ENCODE measurements at places on chromosomes 3 and 15.

GRCh38 chr15:26630857-26631256 is 142.0 kb downstream of the GABRB3 start:
- DNase-seq, result no peak

DNA sequence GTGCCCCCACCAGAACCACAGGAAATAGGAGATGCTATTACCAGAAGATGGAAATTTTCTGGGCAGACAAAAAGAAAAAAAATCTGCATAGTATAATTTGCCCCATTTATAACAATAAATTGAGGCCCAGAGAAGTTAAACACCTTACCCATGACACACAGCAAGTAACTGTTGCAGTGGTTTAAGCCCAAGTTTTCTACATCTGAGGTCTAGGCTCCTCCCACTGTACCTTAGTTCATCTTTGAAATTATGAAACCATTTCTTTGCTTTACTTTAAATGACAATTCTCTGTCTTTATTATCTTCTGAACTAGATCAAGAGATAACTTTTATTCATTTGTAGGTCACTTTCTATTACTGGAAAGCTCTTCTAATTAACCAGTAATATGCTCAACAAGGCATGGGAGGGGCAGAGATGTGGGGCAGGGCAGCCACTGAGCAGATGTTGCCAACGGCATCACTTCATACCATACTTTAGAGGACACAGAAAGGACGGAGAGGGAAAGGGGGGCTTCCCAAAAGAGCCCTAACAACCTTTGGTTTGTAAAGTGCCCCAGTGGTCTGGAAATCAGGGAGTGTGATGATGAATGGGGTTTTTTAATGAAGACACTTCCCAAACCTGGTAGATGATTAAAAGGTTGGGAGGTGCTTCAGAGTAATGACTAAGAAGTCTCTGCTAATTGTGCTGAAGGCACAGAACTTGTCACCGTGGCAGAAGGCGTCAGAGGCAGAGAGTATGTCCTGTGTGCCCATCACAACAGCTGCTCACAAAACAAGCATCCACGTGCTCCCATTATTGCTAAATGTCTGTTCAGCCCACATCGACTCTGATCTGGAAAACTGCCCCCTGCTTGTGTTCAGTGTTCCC is 342.5 kb downstream of the SHQ1 start:
- DNase-seq, result no peak

DNA sequence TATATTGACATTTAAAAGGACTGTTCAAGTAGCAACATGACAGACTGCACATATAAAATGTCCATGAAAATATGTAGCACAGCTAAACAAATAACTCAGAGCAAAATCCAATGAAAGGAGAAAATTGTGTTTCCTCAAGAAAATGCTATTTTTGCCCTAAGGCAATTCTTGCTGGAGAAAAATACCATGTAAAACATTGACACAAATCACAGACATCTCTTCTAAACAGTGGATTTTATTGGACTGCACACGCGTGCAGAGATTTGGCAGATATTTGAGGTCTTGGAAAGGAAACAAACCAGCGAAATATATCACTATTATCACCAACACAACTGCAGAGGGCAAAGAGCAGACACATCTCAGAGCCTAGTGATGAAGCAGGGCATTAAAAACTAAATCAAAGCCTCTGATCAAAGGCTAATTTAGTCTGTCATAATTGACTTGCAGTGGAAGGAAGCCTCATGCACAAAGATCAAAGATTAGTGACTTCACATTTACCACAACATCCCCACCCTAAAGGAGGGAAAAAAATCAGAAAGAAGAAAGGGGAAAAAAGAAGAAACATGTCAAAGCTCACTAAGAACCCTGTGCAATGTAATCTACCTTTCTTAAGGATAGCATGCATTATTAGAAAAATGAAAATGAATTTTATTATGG is 52.4 kb downstream of the CHL1 start:
- DNase-seq, result no peak

DNA sequence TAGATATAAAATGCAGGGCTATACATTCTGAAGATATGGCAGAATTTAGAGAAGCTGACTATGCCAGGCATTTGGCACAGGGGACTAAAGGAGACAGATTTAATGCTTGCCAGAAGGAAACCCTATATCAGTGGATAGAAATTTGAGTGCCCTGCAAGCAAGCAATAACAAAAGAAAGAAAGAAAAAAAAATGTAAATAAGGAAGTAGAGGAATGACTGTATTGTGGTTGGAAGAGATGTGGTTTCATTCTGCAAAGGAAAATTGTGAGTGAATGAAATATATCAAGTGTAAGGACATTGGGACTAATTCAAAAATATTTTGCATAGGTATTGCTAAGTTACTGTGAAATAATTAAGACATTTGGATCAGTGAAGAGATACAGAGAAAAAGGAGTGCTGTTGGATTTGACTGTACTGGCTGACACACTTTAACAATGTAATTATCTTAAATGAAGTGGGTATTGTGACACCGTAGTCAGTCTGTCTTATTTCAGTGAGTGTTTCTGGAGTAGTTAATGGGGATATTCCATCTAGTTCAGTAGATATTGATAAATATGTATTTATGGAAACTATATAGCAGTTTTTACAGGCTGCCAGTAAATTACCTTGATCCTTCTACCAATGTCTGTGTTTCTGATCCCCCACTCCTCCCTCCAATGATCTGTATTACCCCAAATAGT is 418.2 kb downstream of the CNTN4 start:
- DNase-seq, result no peak

GRCh38 chr3:55545995-55546394 is 58.9 kb upstream of the WNT5A start:
- DNase-seq, result no peak

DNA sequence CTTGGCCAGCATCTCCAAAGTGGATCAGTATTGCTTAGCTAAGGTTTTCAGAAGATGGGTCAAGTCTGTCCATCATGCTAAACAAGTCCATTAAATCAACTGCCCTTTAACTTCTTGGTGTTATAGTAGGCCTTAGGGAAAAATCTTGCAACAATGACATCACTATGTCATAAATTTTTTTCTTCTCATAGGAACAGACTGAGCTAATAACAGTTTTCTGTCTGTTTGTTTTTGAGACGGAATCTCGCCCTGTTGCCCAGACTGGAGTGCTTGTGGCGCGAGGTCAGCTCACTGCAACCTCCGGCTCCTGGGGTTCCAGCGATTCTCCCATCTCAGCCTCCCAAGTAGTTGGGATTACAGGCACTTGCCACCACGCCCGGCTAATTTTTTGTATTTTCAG is 94.2 kb downstream of the EFL1 start:
- no peak for DNase-seq

GRCh38 chr3:85796140-85796539 is 837.4 kb downstream of the CADM2 start:
- no peak for DNase-seq

DNA sequence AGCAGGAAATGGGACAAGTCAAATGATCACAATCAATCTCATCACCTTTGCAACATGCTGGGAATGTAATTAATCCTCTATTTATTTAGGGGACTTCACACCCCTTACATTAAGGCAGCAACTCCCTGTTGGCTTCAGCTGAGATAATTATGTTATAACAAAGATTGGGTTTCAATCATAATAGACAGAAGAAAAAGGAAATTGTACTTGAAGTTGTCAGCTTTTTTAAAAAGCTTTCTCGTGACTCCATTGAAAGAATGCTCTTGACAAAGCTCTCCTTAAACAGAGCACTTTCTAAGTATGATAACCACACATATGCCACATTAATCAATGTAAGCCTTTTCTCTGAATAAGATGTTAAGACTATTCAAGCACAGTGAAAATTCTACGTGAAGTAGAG is 65.7 kb downstream of the SHQ1 start:
- no peak for DNase-seq

GRCh38 chr3:78570496-78570895 is 1197.3 kb downstream of the ROBO1 start:
- DNase-seq, result no peak

DNA sequence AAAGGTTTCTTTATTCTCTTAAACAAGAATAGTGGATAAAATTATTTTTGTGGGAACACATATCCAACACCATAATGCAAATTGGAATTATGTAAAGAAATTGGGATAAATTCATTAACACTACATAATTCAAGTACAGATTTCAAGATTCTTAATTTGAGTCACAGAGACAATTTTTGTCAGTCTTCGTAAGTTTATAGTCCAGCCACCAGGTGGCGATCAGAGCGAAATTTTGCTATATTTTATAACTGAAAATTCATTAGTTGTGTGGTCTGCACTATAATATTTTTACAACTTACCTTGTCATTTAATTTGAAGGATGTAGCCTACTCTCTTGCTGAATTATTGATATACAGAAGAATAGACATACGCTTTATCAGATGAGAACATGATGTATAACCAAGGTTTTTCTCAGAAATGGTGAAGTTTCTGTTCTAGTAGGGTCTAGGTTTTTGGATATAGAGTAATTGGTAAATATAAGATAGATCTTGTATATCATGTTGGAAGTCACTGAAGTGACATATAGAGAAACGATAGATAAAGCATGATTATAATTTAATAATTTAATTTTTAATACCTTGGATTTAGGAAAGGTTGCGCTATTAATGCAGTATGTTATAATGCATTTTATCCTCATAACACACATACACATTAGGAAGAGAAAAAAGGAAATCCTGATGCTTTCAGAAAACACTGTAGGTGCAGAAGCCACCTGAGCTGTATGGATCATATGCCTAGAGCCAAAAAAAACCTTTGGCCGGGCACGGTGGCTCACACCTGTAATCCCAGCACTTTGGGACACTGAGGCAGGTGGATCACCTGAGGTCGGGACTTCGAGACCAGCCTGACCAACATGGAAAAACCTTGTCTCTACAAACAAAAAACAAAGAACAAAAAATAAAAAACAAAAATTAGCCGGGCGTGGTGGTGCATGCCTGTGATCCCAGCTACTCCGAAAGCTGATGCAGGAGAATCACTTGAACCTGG is 31.7 kb downstream of the PLSCR4 start:
- DNase-seq, result no peak

DNA sequence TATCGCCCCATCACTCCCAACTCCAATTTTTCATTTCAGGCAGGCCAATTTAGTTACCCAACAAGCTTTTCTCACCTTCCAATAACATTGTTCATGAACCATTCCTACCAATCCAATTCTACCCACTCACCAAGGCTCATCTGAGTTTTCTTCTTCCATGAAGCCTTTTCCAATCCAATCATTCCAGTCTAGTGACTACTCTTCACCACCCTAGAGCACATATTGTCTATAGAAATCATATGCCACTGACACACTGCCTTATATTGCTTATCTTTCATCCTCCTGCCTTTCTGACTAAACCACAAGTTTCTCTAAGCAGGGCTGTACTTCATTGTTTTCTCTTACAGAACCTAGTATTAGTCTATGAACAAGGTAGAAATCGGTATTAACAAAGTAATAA is 11.4 kb downstream of the CCDC14 start:
- no peak for DNase-seq

- DNase-seq, result no peak
Observed at GRCh38 chr3:31766669-31767068, 214.4 kb downstream of the OSBPL10 start.

GRCh38 chr3:103048068-103048722 is 613.4 kb downstream of the ZPLD1 start:
- DNase-seq, result no peak

DNA sequence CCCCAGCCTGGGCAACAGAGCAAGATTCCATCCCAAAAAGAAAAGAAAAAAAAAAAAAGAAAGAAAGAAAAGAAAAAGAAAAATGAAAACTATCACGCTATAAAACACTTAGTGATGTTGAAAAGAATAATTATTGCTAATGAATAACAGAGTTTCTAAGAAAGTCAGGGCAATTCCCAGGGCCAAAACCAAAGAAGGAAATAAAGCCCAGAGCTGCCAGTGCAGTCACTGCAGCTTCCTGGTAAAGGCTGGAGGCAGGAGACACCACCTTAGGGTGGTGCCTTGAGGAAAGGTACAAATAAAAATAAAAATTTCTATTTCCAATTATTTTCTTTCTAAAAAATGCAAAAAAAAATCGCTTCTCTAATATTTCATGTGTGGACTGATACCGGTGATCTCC is 19.7 kb upstream of the UACA start:
- no peak for DNase-seq

DNA sequence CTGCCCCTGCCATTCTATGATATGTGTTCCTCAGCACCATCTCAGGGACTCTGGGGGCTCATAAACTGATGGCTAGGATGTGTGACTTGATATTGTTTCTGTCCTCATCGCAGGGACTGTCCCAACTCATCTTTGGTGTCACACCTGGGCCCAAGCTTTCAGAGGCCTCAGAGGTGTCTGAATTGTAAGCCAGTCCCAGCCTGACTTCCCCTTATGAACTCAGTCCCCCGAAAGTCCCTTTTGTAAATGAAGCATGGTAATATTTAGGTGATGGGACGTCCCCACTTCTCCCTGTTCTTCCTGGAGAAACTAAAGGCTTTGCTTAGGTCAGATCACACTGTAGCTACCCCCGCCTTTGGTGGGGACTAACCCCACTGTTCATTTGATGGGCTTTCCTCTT is 142.4 kb upstream of the TLE3 start:
- no peak for DNase-seq
